Activated CD4-positive, alpha-beta T cell treated with anti-CD3 and anti-CD28 coated beads, Interleukin-2, amount 50 U/mL, for 1 hour (primary cell): ENCODE measurements at places on chromosomes 11 and 22.

DNA sequence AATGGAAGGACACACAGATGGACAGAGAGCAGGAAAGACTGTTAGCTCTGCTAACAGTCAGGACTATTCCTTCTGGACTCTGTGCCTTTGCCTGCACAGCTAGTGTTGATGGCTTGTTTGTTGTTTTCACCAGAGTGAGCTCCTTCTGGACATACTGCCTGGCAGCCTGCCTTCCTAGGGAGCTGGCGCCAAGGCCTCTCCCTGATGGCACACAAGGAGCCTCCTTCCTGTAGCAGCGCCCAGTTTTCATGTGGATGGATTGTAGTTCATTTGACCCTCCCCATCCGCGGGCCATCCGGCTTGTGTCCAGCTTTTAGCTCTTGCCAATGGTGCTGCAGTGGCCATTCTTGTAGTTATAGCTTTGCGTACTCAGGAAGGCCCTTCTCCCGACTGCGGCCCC lies 16.6 kb upstream of the BCR start:
- no peak for DNase-seq

DNA sequence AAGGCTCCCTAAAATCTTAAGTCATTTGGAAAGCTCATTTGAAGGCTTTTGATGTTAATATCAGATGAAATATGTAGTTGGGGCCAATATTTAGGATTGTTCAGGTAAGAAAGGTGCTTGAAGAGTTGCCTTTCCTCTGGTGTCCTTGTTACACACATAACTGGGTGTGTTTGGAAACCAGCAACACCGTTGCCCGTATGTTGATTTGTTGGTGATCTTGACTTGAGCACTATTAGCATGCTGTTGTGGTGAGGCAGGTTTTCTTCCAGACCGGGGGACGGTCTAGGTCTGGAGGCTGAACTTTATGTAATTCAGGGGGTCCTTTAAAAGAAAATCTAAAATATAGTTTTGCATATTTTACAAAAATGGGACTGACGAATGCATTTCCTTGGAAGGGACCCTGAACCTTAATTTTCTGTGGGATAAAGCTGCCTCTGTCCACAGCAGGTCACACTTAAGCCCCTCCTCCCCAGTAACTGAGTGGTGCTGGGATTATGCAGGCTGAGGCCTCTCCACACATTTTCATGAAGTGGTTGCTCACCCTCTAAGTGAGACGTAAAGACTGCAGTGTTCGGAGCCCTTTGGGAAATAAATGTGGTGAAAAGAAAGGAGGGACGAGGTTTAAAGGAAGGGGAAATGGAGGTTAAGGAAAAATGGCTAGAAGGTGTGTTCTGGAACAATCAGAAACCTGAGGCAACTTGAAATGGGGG lies 1.8 kb downstream of the YWHAH start:
- no peak for DNase-seq

DNA sequence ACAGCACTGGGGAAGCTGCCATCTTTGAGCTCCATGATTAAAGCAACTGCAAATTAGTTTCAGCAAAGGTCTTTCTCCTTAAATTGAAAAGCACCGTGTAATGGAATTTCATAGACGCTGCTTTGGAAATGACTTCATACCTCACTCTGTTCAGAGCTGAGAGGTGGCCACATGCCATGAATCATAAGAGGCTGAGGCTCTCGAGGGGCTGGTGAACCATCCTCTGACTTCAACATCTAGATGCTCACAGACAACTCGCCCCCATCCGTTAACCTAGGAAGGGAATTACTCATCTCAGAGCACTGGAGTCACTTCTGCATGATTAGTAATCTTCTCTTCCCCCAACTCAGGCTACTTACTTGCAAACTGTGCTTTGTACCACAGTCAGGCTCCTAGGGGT lies 122.3 kb downstream of the RCN1 start:
- no peak for DNase-seq

DNA sequence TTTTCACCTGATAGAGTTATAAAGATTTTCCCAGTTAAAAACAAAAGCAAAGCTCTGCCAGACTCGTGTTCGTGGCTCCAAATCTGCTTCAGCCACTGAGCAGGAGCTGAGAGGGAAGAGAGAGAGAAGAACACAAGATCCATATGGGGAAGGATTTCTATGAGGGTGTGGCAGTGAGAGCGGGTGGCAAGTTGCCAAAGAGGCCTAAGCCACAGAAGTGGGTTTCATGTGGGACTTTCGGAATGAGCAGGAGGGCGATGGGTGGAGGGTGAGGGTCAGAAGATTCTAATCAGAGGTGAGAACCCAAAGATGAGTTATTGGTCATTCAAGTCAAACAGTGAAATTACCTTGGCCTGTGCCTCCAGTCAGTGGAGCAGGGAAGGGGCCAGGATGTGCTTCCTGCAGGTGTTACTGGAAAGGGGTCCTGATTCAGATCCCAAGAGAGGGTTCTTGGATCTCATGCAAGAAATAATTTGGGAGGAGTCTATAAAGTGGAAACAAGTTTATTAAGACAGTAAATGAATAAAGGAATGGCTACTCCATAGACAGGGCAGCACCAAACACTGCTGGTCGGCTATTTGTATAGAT lies 40.5 kb upstream of the TOP3B start:
- no peak for DNase-seq

- no peak for DNase-seq
Observed at GRCh38 chr11:17898071-17898470, 114.8 kb downstream of the SERGEF start.

GRCh38 chr22:29469755-29470154 lies 10.3 kb upstream of the NEFH start:
- no peak for DNase-seq

DNA sequence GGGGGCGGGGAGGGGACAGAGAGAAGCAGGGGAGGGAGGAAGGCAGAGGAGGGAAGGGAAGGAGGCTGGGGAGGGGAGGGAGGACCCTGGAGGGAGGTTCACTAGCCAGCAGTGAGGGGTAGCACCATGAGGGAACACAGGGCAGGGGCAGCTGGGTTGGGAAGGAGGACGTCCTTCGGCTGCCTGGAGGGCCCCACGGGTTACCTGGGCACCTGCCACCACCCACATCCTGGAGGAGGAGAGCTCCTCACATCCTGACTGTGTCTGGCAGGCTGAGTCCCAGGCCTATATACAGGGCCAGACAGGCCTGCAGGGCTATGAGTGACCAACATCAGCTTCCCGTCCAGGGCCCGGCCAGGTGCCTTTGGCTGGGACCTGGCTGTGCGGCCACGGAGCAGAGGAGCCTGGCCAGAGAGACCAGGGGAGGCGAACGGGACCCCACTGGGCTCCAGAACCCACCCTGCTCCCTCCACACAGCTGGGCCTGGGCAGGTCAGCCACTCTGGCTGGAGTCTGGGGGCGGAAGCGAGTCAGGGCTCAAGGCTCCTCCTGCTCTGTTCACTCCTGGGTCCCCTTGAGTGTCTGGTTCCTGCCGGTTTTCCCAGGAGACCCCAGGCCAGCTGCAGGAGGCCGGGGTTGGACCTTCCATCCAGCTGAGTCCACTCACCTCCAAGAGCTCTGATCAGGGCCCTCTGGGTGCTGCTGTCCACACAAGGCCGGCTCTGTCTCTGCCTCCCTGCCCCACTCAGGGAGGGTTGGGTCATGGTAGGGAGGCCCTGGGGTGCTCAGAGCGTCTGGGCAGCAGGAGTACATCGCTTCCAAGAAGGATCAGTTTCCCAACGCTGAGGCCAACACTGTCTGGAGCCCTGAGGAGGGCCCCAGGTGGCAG lies 677.7 kb downstream of the BRD1 start:
- DNase-seq: no peak

DNA sequence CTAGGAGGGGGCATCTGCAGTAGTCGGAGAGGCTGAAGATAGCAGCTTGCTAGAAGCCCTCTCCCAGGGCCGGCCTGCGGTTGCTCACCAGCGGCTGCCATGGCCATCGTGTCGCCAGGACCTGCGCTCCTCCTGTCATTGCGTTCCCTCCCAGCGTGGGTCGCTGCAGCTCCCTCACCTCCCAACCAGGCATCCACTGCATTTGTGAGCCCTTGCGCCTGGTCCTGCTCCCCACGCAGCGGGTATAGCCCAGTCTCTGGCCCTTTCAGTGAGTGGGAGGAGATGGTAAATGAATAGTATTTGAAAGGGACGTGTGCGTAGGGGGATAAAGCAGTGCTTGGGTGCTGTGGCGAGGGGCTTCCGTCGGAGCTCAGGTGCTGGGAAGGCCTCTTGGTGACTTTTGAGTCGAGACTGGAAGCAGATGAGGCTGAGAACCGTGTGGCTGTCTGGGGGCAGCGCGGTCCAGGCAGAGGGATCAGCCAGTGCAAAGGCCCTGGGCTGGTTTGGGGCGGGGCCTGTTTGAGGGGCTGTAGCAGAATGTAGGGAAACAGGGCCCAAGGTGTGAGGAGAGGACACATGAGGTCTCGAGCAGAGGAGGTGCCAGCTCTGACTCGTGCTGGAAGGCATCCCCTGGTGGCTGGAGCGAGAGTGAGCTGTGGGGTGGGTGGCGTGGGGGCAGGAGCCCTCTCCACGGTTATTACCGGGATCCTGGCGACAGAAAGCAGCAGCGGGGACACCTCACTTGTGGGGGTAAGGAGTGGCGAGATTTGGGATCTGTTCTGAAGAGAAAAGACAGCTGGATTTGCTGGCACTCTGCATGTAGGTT lies 39.3 kb downstream of the LRP5 start:
- no peak for DNase-seq

DNA sequence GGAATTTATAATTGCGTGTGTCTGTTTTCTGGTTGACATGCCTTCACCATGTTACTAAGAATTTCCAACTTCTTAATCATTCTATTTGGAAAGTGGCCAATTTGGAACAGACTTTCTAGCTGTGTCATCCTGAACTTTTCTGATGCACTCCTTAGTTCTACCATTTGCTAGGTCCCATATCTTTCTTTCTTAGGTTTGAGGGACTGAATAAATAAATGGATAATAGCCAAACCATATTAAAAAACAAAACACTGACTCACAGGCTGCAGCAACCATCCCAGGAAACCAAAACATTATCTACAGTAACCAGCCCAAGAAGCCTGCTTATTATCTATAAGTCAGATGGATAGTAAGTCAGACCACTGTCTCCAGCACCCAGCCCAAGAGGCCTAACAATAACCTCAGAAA lies 57.5 kb upstream of the PLET1 start:
- no peak for DNase-seq

DNA sequence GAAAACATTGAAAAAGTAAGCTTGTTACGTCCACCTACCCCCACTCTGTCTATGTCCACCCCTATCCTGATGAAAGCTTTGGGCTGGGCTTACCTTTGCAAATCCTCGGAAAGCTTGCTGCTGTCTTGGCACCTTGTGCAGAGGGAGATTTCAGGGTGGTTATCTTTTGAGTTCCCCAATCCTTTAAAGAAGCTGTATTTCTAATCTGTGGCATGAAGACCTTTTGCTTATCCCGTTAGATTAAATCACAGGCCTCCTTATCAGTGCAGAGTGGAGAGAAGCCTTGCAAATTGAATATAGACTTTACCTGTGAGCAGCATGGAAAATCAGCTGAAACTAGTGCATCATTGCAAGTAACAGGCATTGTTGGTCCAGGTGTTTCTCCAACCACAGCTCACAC lies 580.6 kb upstream of the ANO5 start:
- no peak for DNase-seq

- DNase-seq: no peak
Observed at GRCh38 chr11:33303541-33303940, 46.4 kb downstream of the HIPK3 start.

GRCh38 chr22:46012881-46013281 lies 35.9 kb upstream of the WNT7B start:
- no peak for DNase-seq

GRCh38 chr22:25023879-25024278 lies 71.4 kb downstream of the KIAA1671 start:
- no peak for DNase-seq

DNA sequence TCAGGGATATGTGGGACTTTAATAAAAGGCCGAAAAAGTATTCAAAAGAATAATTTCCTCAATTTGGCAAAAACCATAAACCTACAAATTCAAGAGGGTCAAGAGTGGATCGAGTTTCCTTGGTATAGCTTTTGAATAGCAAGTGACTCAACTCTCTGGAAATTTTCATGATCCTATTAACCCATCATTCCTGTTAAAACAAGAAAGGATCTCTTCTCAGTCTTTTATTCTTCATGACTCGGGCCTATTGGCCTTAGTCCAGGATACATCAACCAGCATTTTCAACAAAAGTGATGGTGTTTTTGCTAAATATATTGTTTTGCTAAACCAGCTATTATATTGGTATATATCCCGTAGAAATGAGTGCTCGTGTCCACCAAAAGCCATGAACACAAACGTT lies 110.3 kb downstream of the ATXN10 start:
- no peak for DNase-seq

DNA sequence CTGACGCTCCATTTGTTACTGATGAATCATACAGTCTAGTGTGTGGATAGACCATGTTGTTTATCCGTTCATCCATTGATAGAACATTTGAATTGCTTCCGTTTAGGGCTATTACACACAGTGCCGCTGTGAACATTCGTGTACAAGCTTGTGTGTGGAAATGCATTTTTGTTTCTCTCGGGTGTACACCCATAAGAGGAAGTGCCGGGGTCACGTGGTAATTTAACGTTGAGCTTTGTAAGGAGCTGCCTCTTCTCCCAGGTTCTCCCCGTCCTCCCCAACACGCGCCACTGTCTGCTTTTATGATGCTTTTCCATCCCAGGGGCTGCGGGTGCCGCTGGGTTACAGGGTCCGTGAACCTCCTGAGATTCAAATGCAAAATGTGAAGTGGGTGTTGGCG lies 142.3 kb downstream of the IGLL1 start:
- no peak for DNase-seq

DNA sequence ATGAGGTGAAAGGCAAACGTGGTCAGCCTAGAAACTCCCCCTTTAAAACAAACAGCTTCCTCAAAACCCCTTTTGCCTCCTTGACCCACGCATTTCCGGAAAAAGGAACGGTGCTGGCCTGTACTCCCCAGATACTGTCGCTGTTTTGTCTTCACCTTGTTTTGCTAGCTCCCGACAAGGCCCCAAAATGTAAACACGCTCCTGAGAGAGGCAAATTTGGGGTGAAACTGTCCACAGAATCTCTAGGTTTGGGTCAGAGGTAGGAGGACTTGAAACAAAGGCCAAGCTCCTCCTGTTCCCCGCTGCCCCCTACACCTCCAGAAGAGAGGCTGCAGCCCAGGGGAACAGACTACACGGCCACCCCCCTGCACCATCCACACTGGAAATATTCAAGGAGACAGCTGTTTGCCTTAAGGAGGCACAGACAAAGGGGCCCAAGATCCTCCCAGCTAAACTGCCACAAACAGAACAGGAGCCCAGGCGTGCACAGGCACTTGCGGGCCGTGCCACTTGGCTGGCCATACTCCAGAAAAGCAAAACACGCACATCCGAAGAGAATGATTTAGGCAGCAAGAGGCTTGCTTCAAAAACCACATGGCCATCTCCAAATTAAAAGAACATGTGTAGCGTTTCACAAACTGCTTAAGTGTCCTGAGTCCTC lies 160.5 kb upstream of the GRK3 start:
- DNase-seq: no peak
